AG09319 (cell line): ENCODE measurements at places on chromosomes 1 and 21.

- no peak for DNase-seq
These were observed 81.6 kb upstream of the PBX1 start for GRCh38 chr1:164477343-164477742.

DNA sequence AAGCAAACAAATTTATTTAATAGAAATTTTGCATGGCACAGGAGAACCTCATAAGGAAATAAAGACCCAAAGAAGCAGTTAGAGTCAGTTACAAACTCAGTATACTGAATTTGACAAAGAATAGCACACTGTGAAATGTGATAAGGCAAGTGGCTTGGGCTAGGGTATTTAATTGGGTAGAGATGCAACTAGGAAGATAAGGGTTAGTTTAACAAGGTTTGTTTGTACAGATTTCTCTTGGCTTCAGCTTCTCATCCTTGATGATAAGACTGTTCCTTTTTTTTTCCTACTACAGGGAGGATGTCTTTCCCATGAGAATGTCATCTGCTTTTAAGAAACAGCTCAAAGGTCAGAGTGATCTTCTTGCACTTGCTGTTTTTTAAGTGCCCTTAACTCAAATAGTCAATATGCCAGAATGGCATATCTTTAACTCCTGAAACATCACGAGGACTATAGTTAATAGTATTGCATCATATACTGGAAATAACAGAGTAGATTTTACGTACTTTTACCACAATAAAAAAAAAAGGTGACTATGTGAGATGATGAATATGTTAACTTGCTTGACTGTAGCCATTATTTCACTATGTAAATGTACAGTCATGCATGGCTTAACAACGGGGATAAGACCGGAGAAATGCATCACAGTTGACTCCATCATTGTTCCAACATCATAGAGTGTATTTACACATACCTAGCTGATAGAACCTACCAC is 9.2 kb upstream of the TRAF3IP3 start:
- no peak for DNase-seq

GRCh38 chr1:25727635-25728286 is 72.2 kb upstream of the SELENON start:
- DNase-seq, result no peak

DNA sequence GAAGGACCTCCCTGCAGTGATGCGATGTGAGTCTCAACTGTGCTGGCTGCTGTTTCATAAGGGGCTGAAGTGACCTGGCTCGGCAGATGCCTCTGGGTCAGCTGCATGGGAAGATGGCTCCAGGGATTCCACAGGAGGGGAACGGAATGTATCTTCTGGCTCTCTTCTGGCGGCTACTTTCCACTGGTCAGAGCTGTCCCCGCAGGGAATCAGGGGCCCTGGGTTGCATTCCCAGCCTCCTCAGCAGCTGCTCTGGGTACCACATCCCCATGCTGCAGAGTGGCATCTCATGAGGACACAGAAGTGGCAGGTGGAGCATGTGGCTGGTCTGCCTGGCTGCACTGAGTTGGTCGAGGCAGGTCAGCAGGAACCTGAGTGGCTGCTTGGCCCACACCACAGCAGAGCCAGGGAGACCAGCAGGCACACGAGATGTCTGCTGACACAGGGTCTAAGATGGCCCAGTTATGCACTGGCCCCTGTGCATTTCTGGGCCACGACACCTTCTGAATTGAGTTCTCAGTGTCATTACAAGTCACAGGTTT is 42.8 kb downstream of the POFUT2 start:
- no peak for DNase-seq
